ENCODE measurements at places on chromosomes 5 and 9.

DNA sequence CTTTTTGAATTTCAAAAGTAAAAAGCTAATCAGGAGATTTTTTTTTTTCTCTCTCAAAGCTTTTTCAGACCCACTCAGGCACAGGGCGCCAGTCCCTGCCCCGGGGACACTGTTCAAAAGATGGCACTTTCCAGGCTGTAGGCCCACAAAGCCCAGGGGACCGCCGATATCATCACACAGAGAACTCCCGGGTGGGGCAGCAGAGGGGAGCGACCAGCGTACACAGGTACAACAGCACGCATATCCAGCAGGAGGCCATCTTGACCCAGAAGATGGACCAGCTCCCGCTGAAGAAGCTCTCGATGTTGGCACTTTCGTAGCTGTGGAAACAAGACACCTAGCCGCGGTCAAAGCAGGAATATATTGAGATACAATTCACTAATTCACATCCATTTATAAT is 108.3 kb downstream of the THBS4 start:
- no peak for DNase-seq

DNA sequence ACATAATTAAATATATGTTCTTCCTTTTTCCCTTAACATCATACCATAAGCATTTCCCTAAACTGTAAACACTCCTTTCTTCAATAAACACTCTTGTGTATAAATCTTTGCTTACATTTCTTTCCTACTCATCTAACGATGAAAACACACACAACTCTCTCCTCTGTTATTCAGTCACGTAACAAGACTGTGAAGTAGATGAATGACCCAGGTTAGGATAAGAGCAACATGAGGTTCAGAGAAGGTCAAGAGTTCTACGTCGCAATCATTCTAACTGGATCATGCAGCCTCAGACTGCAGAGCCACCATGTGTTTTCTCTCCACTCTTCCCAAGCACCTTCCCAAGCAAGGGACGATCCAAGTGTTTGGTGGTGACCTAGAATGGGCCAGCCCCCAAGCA is 70.5 kb upstream of the SPTLC1 start:
- no peak for DNase-seq

DNA sequence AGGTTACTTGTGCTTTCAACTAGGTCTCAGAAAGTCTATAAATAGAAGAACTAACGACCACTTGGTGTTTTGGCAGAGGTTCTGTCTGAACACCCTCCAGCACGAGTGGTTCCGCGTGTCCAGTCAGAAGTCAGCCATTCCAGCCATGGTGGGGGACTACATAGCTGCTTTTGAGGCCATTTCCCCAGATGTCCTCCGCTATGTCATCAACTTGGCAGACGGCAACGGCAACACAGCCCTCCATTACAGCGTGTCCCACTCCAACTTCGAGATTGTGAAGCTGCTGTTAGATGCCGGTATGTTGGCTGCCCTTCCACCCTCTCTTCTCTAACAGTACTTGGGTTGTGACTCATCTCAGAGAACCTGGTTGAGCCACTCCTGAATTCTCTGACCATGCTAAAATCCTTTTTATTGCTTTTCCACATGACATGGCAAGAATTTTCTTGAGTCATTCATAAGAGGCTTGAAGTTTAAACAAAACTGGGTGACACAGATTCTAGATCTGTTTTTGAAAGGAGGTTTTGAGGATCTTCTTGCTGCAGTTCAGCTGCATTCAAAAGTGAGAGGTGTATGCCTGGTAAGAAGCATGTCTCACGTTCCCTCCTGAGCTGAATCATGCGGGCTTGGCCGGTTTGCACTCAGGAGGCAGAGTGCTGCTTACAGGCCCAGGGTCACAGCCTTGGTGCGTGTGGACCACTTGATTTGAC is 103.1 kb upstream of the DMRT1 start:
- peak; percentile 96 for DNase-seq

- no peak for DNase-seq
Measured at GRCh38 chr9:77988630-77989029, 43.0 kb downstream of the GNAQ start.

GRCh38 chr5:54567996-54568395 is 50.4 kb downstream of the SNX18 start:
- no peak for DNase-seq

DNA sequence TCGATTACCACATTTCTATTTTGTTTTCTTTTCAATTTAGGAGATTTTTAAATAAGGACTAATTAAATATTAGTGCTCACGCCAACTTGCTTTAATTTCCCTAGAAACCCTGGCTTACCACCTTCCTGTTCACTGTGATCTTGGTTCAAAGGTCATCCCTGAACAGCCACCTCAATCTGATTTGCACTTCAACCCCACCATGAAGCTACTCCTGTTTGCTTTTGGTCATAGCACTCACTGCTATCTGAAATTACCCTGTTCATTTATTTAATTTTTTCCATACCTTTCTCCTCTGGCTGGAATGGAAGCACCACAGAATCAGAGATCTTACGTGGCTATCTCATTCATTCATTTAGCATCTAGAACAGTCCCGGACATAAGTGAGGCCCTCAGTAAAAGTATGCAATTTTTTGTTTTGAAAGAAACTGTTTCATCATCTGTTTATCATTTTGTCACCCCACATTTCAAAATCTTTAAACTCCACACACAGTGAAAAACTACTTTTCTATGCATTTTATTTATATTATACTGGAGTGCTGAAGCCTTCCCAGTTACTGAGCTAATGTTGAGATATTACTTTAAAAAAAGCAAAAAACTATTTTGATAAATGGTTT is 17.2 kb upstream of the ADAMTSL1 start:
- no peak for DNase-seq

- DNase-seq: no peak
Measured at GRCh38 chr9:134891713-134892112, 11.1 kb downstream of the FCN2 start.

- DNase-seq: no peak
Measured at GRCh38 chr5:138762110-138762509, 8.9 kb downstream of the CTNNA1 start.

GRCh38 chr5:125870256-125870655 is 553.0 kb upstream of the GRAMD2B start:
- DNase-seq: no peak

DNA sequence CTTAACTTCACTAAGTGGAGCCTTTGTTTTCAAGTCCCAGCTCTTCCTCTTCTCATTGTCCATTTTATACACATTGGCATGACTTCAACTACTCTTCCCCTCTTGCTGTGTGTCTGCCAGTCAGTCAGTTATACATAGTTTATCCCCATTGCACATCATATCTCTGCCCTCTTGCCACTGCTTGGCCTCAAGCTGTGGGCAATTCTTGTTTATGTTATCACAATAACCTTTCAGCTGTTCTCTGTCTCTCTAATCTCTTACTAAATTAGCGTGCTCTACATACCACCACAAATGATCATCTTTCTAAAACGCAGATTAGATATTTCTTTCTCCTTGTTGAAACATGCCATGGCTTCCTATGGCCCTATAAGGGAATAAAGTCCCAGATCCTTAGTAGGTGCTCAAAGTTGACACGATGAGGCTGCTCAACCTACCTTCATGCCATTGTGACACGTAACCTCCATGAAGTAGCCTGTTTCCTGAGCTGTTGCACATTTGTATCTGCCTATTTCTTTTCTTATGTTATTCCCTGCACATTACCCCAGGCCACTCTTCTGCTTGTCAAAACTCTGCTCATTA is 239.3 kb downstream of the GAS1 start:
- DNase-seq: no peak

DNA sequence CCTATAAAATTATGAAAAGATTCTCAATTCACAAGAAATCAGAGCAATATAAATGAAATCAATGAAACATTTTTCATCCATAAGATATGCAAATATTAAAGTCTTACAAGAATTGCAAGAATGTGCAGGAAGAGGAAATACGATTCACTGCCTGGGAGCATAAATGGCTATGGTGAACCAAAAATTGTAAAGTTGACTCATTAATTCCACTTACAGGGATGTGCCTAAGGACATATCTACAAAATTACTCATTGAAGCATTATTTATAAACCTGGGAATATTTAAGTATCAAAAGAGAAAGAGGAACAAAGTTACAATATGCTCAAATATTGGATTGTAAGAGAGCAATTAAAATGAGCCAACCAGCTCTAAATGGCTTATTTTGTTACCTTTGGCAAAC is 6.9 kb upstream of the NIPSNAP3A start:
- peak; percentile 53 for DNase-seq

DNA sequence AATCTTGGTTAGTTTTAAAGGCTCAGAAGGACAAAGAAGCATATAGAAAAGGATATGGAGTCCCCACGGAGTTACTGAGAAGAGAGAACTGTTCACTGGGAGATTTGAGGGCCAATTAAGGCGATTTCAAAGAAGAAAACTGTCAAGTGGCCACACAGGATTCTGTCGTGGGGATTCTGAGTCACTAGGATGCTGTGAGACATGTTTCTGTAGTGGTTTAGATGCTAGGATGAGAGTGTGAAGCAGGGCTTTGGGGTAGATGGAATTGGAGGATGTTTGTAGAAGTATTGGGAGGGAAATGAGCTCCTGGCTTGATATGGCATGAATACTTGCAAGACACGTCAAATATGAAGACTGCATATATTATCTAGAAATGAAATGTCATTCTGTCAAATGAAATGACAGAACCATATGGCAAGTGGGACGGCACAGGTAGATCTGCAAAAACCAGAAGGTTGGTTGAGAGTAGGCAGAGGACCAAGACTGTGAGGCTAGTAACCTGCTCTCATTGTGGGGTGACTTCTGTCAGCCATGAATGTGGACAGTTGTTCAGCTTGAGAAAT is 136.3 kb upstream of the SPRY4 start:
- no peak for DNase-seq

DNA sequence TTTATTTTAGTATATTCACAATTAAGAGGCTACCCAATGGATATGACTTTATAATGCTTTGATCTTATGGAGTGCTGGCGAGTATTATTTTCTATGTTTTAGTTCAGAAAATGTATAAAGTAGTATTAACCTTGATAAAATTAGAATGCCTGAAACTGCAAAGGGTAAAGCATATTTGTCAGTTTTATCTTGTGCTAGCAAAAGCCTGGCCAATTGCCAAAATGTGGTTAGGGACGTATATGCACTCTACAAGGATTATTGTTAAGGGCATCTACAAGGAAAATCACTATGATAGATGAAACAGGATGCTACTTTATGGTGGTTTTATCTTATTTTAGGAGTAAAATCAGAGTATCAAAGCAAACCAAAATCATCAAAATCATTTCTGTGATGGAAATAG is 281.7 kb downstream of the CCDC171 start:
- peak; percentile 11 for DNase-seq

Measured in LHCN-M2 (cell line).